ENCODE measurements at places on chromosomes 11 and 22.

GRCh38 chr11:68749229-68750123 is 1.8 kb downstream of the TESMIN start:
- no peak for DNase-seq

DNA sequence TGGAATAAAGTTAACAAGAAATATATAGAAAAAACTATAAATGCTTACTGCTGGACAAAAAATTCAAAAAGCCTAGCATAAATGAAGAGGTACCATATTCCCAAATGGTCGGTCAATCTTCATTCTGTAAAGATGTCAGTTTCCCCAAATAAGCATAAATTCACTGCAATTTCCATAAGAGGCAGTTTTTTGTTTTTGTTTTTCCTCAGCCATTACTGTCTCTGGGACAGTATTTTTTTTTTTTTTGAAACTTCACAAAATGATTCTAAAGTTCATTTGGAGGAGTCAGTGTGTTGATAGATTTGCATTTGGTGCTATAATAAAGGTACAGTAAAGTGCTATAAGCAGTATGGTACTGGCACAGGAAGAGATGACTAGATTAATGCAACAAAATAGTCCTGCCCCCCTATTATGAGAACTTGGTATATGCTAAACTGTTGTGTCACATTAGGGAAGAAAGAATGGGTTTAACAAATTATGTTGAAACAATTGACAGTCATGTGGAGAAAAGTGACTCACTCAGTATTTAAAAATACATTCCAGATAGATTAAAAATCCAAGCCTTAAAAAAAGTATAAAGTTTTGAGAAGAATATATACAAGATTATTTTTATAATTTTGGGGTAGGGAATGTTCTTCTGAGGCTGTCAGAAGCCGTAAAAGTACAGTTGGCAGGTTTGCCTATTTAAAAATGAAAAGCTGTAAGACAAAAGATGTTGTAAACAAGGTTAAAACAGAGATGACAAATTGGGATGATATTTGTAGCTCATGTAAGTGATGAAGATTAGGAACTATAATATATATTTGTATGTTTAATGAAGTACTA is 2.6 kb upstream of the FTH1 start:
- DNase-seq: no peak

DNA sequence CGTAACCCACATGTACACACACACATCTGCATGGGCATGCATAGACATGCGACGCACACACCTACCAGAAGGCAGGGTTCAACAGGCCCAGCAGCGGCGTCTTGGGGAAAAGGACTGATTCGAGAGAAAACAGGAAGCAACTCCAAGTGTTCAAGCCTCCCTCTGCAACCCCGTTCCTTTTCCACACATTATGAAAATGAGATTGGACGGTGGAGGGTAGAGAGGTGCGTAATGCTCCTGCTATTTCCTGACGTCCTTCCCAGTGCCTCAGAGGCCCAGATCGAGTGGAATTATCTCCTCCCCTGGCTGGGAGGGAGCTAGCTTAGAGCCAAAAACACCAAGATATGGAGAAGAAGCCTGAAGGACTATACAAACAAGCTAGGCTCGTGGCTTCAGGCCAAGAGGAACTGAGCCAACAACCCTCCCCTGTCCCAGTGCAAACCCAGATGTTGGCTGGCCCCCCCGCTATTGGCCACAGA is 289.2 kb downstream of the MN1 start:
- DNase-seq: no peak

DNA sequence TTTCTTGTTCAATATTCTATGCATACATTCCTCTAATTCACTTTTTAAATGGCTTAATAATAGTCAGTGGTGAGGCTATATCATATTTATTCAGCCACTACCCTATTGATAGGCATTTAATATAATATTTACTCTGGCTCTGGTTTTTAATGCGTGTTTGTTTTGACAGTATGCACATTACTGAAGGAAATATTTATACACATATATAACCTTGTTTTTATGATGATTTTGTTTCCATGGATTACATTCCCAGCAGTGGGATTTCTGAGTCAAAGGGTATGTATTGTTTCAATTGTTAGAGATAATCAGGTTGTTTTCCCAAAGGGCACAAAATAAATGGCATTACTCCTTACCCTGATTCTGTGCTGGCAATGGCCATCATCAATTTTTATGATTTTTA is 105.8 kb downstream of the UVRAG start:
- DNase-seq: no peak

DNA sequence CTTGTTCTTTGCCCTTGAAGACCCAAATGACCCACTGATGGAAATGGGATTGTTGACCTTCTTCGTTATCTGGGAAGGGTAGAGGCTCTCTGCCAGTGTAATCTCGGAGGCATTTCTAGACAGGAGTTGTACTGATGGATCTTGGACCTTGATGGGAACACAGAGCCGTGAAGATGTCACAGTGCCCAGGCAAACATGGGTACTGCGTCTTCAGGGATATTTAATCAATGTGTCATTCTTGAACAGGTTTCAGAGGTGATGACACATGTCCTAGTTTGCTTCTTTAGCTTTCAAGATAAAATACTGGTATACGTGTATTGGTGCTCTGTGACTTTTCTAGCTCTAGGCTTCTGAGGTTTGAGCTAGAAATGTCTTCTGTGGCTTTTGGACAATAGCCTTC is 6.2 kb downstream of the LDLRAD3 start:
- DNase-seq: no peak

DNA sequence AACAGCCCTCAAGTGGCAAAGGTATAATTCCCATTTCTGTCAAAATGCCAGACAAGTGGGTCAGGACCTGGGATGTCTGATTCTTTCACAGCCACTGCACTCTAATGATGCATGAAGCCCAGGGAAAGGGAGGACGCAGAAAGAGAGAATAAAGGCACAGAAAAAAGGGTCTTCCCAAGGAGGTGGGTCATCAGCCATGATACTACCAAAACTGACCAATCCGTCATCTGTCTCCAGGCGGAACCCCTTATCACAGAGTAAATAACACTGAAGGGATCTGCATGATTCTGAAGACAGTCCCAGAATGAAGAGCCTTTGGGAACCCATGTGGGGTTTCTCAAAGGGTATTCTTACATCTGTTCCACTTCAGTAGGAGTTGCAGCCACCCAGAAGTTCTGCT is 73.8 kb upstream of the OPCML start:
- DNase-seq: no peak

GRCh38 chr11:108685419-108686130 is 20.7 kb downstream of the DDX10 start:
- no peak for DNase-seq

GRCh38 chr11:284105-285020 is 4.6 kb upstream of the PGGHG start:
- DNase-seq: no peak

DNA sequence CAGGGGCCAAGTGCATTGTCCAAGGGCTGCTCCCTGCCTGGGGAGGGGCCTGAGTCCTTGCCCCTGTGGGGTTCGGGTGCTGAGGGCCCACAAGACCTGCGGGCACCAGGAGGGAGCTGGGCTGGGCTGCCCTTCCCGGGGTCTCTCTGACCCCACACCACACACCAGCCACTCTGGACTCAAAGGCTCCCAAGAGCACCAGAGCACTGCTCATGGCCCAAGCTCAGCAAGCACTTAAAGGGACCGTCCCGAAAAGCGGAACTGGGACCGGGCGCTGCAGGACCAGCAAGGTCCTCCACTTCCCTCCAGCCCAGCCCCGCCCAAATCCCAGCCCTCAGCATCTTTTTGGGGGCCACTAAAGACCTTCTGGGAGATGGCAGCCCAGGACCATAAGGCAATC is 5.3 kb downstream of the LSP1 start:
- DNase-seq: no peak

- no peak for DNase-seq
Measured at GRCh38 chr11:64165481-64165841, 452 bp downstream of the MACROD1 start.

DNA sequence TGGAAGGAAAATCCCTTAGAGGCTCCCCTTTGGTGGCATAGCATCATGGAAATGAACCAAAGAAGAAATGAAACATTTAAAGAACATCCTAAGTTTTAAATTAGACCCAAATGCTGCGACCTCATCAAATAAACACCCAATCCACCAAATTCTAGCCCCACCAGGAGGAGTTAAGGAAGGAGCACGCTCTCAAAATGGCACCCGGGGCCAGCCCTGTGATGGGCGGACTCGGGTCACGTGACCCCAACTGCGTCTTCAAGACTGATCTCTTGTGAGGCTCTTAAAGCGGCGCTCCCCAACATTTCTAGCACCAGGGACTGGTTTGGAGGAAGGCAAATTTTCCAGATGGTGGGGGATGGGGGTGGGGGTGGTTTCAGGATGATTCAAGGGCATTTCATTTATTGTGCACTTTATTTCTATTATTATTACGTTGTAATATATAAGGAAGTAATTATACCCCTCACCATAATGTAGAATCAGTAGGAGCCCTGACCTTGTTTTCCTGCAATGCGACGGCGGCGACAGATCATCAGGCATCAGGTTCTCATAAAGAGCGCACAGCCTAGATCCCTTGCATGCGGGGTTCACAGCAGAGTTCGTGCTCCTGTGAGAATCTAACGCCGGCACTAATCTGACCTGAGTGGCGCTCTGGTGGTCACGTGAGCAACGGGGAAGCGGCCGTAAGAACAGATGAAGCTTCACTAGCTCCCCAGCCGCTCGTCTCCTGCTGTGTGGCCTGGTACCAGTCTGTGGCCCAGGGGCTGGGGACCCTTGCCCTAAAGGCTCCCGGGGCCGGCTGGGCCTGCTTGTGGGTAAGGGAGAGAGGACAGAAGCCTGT is 90.6 kb upstream of the SLC22A12 start:
- DNase-seq: no peak

DNA sequence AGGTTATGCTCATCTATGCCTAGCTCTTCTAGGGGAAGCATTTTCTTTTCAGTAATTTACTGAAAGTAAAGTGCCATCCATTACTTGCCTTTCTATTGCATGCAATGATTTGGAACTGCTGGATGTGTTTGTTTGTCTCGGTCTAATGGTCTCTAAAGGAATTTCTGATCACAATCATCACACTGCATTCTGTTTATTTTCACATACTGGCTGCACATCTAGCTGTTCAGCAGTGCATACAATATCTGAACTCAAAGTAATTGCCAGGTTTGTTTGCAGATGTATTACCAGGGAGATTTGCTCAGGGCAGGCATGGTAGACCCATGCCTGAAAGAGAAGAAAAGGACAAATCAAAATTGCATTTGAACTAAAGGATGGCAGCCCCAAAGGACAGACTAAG is 36.4 kb upstream of the CWF19L2 start:
- no peak for DNase-seq

DNA sequence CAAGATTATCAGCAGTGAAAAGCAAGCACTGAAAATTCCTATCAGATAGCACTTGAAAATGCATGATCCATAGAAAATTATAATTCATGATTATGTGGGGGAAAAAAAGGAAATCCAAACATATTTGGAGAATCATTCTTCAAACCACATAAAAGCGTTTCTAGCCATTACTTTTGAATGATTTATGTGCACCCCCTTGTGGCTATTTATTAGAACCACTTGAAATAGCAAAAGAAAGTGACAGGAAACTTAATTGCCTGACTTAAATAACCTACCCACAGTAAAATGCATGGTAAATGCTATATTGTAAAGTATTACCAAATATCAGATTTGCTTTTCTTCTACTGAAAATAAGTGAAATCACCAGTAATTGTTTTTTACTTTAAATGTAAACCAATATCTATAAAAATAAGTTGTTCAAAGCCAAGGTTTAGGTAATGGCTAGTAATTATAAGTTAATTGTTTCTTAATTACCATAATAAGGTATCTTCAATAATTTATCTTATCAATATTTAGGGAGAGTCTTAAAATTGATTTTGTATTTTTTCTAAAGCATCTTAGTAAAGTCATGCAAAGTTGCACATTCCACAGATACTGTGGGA is 168.5 kb downstream of the ARHGAP42 start:
- DNase-seq: no peak

DNA sequence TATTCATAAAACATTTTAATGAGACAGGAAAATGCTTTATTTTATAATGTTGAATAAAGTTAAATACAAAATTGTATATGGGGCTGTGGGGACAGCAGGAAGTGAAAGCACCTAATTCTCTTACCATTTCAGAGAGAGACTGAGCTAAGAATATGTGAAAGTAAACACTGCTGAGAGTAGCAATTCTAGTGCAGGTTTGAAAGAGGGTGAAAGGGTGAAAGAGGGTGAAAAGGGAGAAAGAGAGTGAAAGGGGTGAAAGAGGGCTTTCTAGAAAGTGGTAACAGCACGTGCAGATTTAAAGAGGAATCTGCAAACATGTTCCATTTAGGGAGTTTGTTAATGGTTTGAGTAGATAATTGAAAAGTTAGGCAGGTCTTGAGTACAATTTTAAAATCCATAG is 652.0 kb upstream of the CCDC90B start:
- DNase-seq: no peak

DNA sequence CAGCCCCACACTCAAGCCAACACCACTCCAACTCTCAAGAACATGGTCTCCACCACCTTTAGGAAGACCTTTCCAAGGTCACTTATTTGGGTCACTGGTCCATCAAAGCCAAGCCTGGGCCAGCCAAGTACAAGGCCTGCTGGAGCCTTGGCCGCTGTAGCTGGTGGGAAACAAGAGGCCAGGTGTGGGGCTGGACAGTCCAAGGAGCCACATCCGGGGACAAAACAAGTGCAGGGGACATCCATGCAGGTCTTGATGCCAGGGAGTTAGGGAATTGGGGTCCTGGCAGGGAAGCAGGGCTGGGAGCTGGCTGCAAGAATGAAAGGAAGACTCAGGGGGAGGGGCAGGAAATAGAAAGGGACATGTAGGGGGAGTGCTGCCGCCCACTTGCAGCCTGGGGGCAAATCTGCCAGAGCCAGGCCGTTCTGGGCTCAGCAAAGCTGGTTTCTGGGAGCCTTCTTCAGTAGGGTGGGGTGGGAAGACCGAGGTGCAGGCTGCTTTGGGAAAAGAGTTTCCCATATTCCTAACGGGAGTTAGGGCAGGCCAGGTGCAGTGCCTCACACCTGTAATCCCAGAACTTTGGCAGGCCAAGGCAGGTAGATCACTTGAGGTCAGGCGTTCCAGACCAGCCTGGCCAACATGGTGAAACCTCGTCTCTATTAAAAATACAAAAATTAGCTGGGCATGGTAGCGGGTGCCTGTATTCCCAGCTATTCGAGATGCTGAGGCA is 69.5 kb upstream of the ATXN10 start:
- DNase-seq: no peak

GRCh38 chr11:116112087-116112935 is 608.1 kb upstream of the CADM1 start:
- no peak for DNase-seq
